ENCODE measurements at places on chromosomes 13 and 19.

- DNase-seq = no peak
Measured at GRCh38 chr13:30121666-30122065, 185.7 kb downstream of the KATNAL1 start.

- peak; percentile 42 for DNase-seq
Measured at GRCh38 chr13:65660731-65661130, 1569.4 kb downstream of the PCDH9 start.

DNA sequence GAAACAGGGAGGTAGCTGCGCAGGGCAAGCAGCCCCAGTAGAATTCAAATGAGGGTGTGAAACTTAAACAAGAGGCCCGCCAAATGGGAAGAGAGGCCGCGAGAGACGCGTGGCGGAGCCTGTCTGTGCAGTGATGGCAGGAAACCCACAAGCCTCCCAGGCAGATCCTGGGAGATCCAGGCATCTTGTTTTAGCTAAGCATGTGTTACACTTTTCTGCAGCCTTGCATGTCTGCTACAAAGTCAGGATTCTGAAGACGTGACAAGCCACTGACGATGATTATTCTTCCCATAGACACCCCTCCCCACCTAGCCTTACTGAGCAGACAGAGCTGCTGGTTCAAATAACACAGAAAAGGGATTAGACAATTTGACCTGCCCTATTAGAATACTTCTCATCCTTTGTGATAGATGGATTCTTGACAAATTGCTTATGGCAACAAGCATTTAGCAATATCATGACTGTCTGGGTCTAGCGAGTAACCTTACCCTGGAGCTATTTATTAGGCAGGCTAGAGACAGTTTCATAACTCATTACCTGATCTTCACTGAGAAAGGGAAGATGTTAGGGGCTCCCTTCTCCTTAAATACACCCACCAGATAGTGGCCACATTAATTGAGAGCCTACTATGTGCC, 185.2 kb upstream of the IRS2 start:
- no peak for DNase-seq

DNA sequence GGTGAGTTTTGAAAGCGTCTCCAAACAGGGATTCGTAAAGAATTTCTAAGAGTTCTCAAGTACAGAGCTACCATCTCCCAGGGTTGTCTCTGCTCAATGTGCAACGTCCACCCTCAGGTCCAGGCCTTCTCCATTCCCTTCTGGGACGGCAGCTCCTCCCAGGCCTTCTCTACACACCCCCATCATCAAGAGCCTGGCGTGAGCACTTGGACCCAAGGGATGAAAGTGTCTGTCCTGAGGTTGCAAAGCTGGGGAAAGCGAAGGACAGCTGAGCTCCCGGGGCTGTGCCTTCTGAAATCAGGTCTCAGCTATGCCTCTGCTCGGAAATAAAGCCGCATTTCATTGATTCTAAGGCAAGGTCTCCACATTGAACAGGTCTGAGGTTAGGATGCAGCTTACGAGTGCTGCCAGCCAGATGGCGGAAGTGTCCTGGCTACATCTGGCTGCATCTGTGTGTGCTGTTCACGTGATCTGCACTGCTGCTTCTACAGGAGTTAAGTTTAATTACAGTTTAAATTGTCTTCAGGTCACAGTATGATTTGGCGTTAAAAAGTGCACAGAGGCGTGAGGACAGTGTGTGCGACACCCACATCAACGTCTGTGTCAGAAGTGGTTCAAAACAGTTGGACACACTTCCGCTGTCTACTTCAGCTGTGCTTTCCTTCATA, 27.0 kb upstream of the MIER2 start:
- no peak for DNase-seq

- no peak for DNase-seq
Measured at GRCh38 chr19:10768936-10769335, 51.1 kb downstream of the DNM2 start.

DNA sequence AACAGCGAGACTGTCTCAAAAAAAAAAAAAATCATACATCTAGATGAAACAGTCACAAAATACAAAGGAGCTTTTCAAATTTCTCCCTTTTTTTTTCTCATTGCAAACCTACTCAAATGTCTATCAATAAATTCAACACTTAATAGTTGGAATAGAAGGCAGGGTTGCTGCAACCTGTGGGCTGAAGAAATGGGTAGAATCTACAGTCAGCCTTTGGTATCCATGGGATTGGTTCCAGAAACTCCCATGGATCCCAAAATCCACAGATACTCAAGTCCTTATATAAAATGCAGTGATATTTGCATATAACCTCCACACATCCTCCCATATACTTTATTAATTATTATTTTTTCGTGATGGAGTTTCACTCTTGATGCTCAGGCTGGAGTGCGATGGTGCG, 14.7 kb downstream of the FBXO27 start:
- no peak for DNase-seq

DNA sequence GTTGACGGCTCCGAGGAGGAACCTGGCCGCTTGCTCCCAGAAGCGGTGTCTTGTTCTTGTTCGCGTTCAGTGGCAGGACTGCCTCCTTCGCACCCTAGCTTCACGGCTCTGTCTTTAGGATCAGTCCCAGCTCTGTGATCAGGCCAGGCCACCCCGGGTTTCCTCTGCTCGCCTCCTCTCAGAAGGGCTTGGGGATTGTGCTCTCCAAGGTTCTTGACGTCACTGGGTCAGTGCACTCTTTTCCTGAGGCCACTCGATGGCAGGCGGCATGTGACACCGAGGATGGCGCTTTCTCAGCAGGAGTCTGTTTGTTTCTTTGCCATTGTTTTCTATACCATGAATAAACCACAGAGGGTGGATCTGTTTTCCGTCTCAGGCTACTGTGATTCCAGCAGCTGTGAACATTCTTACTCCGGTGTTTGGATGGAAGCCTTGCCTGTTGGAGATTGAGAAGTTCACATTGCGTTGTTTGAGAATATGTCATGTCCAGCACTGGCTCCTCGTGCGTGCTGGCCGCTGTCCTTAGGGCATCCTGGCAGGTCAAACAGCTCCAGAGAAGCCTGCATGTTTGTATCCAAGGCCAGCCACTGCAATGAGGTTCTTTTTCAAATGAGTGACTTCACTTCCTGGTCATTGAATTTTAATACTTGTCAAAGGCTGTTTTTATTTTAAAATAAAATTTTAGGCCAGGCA, 44.5 kb downstream of the SLC7A9 start:
- DNase-seq = no peak

GRCh38 chr19:33673258-33673875, 51.6 kb downstream of the CHST8 start:
- DNase-seq = no peak

DNA sequence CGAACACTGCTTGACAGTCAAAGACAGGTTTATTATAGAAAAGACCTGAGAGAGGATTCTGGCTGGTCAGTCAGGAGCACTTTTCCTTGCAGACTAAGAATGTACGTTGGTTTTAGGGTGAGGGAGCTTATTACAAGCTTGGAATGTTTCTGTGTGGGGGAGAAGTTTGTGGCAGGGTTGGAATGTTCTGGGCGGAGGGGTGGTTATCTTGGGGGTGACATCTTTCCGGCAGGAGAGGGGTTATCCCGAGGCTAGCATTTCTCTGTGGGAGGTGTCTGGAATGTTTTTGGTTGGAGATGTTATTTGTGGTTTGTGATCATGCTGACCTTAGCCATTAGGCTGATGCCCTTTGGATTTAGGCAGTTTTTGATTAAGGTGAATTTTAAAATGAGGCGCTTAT, 61.8 kb downstream of the ZNF136 start:
- DNase-seq = no peak

GRCh38 chr19:48635263-48635965, 1.8 kb downstream of the DBP start:
- no peak for DNase-seq

- peak; percentile 63 for DNase-seq
Measured at GRCh38 chr13:97944396-97945029, 9.0 kb upstream of the IPO5 start.

DNA sequence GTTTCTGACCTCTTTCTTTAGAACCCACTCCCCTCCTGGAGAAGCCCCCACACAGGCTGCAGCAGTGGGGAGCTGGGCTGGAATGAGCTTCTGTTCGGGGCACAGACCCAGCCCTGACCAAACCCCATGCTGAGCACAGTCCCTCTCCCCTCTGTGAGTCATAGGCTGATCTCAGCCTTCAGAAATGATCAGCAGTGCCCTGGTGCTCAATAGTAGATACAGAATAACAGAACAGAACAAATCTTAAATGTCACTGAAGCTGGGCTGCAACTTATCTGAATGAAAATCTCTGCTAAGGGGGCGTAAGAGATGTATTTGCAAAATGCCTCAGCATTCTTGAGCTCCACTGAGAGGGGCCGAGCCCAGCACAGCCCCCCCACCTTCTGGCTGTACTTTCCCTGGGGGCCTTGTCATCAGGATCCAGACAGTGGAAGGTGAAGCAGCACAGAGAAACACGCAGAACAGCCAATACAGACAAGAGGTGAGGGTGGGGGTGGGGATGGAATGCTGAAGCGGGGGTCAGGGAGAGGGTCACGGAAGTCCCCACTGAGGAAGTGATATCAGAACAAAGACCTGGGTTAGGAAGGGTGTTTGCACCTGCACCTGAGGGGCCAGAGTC, 9.9 kb downstream of the ZNF665 start:
- DNase-seq = peak; percentile 57

DNA sequence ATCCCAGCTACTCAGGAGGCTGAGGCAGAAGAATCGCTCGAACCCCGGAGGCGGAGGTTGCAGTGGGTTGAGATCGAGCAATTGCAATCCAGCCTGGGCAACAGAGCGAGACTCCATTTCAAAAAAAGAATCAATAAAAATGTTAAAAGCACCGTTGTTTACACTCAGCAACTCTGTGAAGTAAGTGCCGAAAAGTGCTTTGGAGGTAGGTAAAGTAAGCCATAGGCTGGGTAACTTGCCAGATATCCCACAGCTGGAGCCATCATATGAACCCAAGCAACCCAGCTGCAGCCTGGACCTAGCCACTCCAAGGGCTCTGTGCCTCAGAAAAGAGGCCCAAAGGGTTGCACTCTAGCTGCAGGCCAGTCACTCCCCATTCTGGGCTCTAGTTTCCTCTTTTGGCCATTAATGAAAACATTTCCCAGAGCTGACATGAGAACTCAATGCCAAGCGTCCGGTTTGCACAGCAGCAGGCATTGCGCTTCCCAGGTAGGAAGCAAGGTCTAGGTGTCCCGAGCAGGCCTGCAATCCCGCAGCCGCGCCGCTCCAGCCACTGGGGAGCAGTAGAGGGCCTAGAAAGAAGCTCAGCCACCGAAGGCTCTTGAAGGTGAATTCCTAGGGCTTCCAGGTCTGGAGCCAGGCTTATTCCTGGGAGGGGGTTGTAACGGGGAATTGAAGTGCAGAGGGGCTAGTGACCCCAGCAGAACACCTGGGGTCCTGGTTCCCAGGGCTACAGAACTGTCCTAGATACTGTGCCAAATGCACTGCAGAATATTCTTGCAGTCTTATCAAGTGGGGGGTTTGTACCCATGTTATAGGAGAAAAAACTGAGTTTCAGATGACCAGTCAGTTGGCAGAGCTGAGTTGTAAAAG, 4.1 kb upstream of the CD79A start:
- DNase-seq = peak; percentile 60

DNA sequence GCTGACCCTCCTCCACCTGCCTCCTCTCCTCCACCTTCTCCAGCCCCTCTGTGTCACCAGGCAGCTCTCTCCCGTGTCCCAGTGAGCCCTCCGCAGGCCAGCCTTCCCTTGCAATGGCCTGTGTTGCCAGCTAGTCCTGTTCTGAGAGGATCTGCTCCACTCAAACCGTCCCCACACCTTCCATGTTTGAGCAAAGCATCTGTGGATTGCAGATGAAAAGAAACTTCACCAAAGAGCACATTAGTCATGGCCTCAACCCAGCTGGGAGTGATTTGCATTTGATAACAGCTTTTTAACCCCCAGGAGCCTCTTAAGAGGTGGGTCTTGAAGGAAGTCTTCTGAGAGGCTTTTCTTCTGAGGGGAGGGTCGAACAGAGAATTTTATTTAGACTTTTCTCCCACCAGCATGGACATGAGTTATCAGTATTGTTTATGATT, 72.8 kb downstream of the COL4A2 start:
- no peak for DNase-seq

- DNase-seq = no peak
Measured at GRCh38 chr19:6806488-6806887, 34.0 kb downstream of the VAV1 start.

DNA sequence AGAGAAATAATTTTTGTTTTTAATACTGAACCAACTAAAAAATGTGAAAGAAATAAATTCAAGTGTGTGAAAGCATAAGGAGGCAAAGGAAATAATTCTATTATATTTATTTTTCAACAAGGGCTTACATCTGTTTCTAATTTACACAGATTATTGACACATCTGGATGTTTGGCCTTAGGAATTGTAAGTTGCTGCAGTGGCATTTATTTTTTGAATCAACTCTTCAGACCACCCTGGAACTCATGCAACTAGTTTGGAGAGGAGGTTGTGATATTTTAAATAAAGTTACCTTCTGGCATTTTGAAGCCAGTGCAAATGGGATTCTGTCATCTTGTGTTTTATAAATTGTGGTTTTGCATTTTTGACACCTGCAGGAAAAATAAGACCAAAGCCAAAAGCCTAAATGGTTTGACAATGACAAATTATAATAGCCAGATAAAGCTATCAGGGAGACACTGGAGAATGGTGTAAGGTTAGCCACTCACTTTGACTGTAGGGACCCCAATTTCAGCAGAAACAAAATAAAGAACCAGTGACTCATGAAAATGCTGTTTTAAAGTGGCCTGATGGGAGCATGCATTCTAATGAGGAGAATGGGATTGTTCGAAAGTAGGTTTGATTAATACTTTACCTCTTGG, 192.9 kb downstream of the KLF5 start:
- DNase-seq = peak; percentile 59

DNA sequence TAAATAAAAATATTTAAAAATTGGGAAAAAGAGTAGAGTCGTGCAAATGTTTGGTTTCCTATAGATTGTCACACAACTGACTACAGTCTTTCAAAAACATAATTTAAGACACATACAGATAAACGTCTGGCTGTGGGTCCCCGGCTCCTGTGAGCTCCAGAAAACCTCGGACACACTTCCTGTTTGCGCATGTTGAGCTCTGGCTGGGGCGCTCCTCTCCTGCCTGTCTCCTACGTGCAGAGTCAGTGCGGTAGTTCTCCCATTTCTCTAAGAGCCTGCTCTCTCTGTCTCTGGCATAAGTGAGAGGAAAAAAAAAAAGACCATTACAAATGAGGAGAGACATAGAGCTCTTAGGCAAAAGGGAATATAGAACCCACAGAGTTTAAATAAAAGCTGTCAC, 128.2 kb upstream of the OBI1 start:
- no peak for DNase-seq

- DNase-seq = no peak
Measured at GRCh38 chr19:33401683-33402420, 28.3 kb downstream of the CEBPG start.

Data from fibroblast of lung (primary cell).